Stimulated activated CD8-positive, alpha-beta memory T cell treated with anti-CD3 and anti-CD28 coated beads, Interleukin-2, amount 100 ng/mL, for 1 hour (primary cell): ENCODE measurements at places on chromosomes 5 and 9.

DNA sequence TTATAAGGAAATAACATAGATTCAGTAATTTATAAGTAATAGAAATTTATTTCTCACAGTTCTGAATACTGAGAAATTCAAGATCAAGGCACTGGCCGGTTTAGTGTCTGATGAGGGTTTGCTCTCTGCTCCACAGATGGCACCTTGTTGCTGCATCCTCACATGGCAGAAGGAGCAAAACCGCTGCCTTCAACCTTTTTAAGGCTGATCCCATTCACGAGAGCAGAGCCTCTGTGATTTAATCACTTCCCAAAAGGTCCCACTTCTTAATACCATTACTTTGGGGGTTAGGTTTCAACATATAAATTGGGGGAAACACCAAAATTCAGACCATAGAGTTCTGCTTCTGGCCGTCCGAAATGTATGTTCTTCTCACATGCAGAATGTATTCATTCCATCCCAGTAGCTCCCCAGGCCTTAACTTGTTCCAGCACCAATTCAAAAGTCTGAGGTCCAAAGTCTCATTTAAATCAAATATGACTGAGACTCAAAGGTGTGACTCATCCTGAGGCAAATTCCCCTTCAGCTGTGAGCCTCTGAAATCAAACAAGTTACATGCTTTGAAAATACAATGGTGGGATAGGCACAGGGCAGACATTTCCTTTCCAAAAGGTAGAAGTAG lies 30.6 kb downstream of the BAAT start:
- no peak for DNase-seq

DNA sequence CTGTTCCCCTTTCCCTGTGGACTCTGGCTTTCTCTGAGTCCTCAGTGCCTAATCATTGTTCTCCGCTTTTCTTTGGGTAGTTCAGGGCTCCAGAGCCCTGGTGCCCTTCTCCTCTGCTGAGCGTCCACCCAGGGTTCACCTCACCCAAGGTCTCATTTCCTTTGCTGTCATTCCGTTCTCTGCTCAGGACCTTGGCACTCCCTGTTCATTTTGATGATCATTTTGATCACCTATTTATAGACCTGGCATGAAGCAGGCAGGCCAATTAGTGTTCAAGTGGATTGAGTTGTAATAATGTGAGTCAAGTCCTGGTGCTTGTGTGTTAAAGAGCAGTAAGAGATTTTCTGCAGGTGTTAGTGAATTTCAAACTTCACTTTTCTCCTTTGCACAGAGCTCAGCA lies 3.6 kb downstream of the TRIO start:
- DNase-seq = no peak

DNA sequence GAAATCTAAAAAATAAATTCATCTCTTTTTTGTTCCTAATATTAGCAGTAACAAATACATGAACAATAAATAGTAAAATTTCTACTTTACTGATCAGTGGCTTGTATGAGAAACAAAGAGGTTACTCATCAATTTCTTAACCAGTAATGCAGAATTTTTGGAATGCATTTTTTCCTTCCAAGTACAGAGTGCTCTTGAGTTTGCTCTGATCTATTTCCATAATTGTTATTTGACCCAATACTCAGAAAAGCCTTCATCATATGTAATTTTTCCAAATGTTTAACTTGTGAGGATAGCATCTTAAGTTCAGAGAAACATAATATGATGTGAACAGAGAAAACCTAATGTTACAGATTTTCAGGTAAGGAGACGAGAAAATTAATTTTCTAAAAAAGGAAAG lies 47.3 kb downstream of the FBN2 start:
- DNase-seq = no peak

DNA sequence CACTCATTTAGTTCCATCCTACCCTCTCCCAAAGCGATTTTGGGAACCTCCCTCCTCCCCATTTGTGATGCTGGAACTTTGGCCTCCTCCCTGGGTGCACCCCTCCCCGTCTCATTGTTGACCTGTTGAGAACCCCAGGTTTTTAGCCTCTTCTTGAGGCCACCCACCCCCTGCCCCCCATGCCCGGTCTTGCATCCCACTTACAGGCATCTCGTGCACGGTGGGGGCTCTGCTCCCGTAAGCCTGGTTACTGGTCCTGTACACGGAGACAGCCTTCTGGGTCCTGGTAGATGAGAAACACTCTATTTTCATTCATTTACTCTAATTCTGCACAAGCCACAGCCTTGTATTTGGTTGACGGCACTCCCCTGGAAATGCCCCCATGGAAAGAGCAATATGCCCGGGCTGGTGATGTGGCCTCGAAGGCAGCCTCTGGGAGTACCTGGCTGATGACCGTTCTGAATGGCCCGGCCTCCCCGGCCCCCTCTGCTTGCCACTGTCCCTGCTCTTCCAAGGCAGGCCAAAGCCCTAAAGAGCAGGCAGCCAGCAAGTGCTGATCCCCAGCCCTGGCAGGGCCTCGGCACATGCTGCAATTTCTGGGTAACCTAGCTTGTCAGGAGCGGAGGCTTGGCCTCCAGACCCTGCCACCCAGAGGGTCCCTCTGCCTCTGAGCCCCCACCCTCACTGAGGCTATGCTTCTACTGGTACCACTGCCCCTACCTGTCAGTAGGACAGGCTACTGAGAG lies 1.9 kb upstream of the MRPS2 start:
- no peak for DNase-seq

DNA sequence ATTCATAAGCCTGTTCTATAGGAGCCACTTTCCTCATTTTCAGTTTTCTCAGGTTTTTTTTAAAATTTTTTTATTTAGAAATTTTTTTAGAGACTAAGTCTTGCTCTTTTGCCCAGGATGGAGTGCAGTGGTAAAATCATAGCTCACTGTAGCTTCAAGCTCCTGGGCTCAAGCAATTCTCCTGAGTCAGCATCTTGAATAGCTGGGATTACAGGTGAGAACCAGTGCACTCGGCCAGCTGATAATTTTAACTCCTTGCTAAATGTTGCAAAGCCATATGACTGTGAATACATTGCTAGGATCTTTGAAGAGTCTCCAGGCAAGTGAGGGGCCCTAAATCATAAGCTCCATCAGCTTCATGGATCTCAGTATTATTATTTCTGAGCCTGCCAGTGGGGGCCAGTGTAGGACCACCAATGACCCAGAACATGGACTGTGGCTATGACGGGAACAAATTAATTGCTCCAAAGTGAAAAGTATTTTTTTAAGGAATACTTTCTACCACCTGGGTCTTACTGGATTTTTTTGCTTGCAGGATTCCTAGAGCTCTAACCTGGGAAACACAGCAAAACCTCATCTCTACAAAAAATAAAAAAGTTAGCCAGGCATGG lies 5.7 kb upstream of the GAPVD1 start:
- DNase-seq = no peak

- DNase-seq = no peak
Measured at GRCh38 chr5:163079618-163080017, 357.8 kb upstream of the CCNG1 start.

DNA sequence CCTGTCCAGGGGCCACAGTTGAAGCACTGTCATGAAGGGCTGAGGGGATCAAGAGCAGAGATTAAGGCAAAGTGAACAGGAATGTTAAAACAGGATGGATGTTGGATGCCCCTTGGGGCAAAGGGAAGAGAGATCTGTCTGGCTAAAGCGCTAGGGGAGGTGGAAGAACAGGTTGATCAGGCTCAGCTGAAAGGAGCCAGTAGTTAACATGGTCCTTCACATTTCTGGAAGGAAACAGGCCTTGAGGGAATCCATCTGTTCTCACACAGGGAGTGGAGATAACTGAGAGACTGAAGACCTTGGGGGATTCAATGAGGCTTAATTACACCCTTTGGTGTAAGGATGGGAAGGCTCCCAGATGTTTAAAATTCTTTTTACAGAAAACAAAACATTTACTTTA lies 5.8 kb downstream of the HAPLN1 start:
- DNase-seq = no peak

- DNase-seq = no peak
Measured at GRCh38 chr5:98334946-98335345, 438.5 kb upstream of the RGMB start.

DNA sequence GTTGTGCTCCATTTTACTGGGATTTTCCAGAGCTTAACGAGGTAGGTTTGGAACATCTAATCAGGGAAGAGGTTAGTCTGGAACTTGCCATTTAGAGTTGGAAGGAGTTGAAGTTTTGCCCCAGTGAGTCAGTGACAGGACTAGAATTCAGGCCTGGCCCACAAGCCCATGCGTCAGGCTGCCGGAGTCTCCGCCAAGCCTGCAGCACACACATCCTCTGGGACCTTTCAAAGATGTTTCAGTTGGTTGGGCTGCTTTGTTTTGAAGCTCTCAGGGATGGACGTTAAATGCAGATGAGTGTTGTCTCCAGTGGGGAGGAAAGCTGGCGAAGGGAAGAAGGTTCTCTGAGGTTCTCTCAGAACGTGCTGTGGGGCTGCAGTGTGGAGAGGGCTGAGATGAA lies 147.0 kb downstream of the PSAT1 start:
- no peak for DNase-seq

DNA sequence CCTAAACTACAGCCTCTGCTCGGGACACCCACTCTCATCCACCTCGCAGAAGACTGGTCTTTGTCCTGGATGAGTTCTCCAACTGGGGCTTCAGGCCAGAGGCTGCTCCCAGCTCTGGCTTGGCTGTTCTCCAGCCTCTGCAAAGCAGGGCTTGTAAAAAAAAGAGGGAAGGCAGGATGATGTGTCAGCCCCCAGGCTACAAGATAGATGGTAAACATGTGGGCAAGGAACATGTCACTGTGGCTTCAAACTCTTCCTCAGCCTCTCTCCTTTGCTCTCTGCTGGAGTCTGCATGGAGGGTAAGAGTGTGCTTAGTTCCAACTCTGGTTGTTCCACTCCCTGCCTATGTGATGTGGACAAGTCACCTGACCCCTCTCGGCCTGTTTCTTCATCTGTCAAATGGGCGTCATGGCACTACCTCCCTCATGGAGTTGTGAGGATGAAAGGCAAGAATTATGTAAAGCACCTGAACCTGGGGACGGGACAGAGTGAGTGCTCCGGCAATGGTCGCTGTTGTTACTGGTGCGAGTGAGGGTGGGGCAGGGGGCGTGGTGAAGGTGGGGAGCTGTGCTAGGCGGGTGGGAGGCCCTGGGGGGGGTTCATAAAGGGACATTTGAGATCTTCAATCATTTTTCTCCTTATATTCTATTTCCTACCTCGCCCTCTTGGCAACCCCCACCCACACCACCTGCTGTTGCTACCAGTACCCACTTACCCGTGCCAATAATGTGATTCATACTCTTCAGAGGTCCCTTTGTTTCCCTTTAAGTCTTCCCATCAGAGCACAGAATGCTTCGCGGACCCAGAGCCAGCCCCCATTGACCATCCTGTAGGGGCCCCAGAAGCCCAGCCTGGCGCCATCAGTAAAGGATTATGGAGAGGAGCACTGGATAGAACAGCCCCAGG lies 6.8 kb upstream of the ZNF79 start:
- DNase-seq = no peak

GRCh38 chr9:136300016-136300545 lies 3.8 kb downstream of the CCDC187 start:
- no peak for DNase-seq

DNA sequence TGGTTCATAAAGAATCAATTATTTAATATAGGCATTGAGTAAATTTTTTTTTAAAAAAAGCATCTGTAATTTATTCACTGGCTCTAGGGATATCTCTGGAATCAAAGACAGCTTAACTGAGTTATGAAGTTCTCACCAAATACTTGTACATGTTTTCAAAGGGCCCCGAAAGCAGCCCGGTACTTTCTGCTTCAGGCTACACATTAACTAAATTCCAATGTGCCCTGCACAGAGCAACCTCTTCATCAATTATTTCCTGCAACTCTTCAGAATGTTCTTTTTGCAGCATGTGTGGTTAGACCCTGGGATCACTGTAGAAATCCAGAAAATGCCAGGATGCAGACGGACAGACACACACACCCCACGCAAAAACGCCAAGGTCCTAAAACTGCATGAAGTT lies 209.0 kb downstream of the EFNA5 start:
- DNase-seq = no peak

DNA sequence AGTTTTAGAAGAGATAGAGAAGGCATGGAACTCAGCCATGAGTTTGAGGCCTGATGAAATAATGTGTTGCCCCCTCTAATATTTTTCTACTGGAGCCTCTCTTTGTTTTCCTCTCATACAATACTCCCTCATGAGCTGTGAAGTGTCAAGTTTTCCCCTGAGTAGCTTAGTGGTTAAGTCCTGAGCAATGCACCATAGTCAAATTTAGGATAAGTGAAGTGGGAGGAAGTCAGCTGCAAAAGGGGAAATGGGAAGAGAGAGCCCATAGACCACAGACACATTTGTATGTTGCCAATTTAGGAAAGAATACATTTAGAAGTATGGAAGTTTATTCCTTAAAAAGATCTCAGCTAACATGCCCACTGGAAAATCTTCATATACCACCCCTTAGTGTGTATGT lies 171.5 kb upstream of the NREP start:
- DNase-seq = no peak

GRCh38 chr5:1354576-1354975 lies 9.7 kb upstream of the CLPTM1L start:
- DNase-seq = no peak

GRCh38 chr5:422323-423232 lies 20.4 kb upstream of the EXOC3 start:
- no peak for DNase-seq

DNA sequence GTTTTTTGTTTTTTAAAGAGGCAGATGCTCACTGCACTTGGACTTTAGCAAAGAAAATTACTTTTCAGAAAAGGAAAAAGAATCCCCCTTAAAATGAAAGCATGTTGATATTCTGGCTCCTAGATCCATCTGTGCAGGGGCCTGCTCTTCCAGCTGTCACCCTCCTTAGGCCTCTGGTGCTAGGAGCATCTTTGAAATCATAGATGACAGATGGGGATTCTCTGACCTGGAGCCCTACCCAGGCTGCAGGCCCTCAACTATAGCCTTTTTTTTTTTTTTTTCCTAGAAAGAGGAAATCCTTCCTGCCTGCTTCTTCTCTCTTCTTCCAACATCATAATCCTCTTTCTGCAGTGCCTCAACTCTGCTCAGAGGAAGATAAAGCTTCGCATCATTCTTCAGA lies 16.3 kb upstream of the DCP2 start:
- no peak for DNase-seq

- no peak for DNase-seq
Measured at GRCh38 chr9:130024597-130024994, 18.4 kb downstream of the FNBP1 start.

DNA sequence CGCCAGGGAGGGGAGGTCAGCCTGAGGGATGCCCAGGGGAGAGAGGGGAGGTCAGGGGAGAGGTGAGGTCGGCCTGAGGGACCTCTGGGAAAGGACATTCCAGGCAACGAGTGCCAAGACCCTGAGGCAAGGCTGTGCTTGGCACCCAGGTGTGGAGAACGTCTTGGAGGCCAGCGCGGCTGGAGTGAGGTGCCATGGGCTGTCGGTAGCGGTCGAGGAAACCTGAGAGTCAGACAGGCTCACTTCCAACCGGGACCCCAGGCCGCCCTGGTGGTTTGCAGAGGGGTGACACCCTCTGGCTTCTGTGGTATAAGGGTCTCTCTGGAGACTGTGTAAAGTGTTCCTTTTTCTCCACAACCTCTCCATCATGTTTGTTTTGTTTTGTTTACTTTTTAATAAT lies 82.9 kb downstream of the CACNA1B start:
- DNase-seq = no peak

- peak; percentile 22 for DNase-seq
Measured at GRCh38 chr5:35003018-35003957, 44.5 kb downstream of the AGXT2 start.
